ENCODE measurements at places on chromosomes 5 and 9.
A peak's percentile ranks its signal among the peaks of the same experiment; 100 is the strongest.

GRCh38 chr5:167479779-167480178 lies 811.7 kb upstream of the WWC1 start:
- DNase-seq, result no peak

DNA sequence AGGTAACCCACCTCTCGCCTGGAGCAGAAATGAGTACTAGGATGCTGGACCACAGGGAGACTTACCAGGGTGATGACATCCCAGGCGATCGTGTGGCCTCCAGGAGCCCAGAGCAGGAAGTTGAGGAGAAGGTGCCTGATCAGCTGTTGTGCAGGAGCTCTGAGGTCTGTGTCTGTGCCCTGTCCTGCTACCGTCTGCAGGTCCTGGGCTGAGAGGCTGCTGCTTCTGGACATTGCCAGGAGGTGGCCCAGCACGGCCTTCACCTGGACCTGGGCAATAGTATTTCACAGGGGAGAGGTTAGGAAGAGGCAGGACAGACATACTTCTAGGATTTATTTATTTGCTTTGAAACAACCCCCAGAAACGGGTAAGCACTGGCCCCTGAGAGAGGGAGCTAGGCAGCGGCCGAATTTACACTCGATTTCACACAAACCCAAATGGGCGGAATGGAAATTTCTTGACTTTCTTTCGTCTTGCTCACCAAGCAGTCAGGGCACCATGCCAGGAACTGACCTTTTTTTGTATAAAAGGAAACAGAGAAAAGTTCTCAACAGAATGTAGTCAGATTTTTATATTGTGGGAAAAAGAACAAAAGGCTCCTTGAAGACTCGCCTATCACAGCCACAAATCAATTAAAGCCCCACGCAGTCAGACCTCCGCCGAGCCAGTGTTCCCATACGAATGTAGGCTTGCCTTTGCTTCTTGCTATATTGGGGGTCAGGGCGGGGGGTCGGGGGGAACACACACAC lies 210.3 kb downstream of the FANCC start:
- DNase-seq, result no peak

GRCh38 chr5:132458651-132459030 lies 31.9 kb downstream of the IRF1 start:
- DNase-seq, result no peak

- no peak for DNase-seq
These were observed 2.2 kb downstream of the NTNG2 start for GRCh38 chr9:132163876-132164603.

- DNase-seq, result no peak
These were observed 107.1 kb downstream of the CDH18 start for GRCh38 chr5:19880859-19881436.

- no peak for DNase-seq
These were observed 26.6 kb upstream of the ARHGEF28 start for GRCh38 chr5:73599380-73599779.

GRCh38 chr9:21711504-21711903 lies 90.9 kb upstream of the MTAP start:
- DNase-seq, result no peak

DNA sequence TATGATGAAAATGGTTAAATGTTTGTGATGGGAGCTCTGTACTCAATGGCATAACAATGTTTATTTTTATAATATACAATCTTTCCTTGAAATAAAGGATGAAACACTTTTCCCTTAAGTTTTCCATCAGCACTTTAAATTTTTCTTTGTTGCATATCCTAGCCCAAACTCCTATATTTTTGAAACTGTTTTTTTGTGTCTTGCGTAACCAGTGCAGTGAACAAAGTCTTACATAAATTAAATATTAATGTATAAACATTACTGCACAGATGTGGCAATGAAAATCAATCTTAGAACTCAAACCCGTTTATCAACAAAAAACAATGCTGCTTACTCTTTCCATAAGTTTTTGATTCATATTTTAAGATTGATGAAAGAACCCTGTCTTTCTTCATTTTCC lies 34.1 kb upstream of the IL31RA start:
- DNase-seq, result no peak

GRCh38 chr5:2000591-2000990 lies 117.9 kb upstream of the IRX4 start:
- no peak for DNase-seq

DNA sequence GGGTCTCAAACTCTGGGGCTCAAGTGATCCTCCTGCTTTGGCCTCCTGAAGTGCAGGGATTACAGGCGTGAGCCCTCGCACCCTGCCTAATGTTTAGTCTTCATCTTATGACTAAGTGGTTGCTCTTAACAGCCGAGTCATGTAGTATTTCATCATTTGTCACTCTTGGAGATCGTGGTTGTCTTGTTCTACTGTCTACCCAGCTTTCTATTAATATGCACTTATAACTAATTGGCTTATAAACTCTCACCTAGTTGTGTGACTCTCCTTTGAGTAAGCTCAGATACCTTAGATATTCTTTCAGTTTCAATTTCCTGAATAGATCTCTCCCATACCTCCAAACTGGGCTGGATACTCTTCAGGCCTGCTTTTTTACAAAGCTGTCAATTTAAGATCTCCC lies 19.9 kb downstream of the SLC44A1 start:
- no peak for DNase-seq

DNA sequence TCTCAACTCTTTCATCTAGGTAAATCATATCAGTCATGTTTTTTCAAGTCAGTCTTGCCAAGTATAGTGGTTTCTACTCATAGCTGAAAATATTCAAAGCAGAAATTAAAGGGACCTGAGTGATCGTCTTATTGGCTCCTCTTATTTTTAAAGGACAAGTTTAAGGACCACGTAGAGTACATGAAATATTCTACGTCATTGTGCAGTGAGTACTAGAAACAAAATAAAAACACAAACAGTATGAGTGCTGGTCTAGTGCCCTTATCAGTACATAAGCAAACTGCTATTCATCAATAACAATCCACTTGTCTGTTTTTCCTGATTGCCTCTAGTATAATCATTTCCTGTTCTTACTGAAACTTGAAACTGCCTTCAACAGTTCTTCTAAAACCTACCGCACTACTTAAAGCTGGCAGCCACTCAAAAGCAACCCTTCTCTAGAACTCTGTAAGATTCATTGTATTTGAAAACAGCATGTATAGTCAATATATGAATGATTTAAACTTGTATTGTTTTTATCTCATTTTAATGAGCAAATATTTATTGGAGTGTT lies 853.7 kb downstream of the TAF11L14 start:
- DNase-seq, result no peak

GRCh38 chr9:128913995-128914772 lies 6.6 kb upstream of the PHYHD1 start:
- DNase-seq, result no peak

- DNase-seq, result peak; percentile 20
These were observed 598 bp downstream of the RGP1 start for GRCh38 chr9:35749515-35750255.

GRCh38 chr5:64165160-64165499 lies 513 bp upstream of the RNF180 start:
- DNase-seq, result no peak

- no peak for DNase-seq
These were observed 829.2 kb upstream of the DMAC1 start for GRCh38 chr9:8628791-8629190.

GRCh38 chr5:179825655-179826182 lies 5.0 kb downstream of the SQSTM1 start:
- no peak for DNase-seq

DNA sequence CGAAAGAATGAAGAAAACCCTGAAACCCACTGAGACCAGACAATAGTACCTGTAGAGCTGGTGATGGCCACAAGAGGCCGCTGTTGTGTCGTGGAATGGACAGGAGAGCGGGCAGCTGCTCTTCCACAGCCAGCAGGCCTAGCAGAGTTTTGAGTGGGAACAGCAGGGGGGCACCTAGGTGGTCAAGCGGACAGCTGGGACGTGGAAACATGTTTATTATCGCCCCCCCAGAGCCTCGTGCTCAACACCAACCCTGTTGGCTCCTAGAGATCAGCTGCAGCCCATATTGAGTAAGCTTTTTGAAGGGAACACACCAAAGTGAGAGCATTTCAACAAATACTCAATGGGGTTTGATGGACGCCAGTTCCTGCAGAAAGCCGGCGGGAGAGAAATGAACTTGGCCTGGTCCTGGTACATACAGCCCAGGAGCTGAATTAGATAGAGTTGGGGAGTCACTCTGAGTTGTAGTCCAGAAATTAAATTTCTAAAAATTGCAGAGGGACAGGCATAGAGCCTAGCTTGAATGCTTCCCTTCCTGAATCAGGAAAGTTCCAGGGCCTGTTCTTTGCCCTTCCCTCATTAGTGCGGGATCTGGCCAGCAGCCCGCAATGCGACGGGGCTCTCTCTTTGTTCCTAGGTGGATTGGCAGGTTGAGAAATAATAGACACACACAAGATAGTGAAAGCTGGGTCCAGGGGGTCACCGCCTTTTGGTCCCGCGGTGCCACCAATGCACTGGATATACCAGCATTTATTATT lies 33.8 kb downstream of the MFAP3 start:
- DNase-seq, result peak; percentile 81

DNA sequence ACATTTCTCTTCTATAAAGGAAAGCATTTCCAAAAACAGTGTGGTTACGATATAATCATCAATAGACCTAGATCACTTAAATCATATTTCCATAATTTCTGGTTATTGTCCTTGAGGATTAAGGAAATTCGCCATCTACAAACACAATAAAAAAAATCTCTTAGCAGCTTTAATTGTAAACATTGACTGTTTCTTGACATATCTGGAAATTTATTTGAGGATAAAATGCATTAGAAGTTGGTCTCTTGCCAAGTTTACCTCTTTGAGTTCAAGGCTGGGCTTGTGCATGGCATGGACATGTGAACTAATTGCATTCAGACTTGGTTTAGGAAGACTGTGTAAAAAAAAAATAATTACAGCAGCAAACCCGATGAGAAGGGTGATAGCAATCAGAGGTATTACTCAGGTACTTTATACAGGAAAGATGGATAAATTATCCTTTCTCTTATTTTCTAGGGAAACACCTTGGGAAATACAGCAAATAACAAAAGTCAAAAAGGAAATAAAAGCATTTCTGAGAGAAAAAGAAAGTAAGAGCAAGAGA lies 237.9 kb downstream of the SLF1 start:
- DNase-seq, result no peak

DNA sequence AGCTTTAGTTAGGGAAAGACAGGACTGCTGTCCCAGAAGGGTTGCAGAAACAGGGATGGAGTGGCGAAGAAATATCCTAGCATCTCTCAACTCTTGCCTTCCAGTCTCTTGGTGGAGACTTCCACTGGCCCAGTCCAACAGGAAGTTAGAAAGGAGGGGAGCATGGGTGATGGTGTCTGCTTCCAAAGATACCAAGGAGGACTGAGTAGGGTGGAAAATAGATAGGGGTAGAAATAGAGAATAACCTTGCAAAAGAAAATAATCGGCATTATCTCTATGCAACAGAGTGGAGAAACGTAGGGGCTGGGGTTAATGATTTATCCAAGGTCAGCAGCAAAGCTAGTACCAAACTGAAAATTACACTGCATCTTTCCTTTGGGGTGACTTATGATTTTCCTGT lies 242.3 kb downstream of the PSAT1 start:
- DNase-seq, result no peak

DNA sequence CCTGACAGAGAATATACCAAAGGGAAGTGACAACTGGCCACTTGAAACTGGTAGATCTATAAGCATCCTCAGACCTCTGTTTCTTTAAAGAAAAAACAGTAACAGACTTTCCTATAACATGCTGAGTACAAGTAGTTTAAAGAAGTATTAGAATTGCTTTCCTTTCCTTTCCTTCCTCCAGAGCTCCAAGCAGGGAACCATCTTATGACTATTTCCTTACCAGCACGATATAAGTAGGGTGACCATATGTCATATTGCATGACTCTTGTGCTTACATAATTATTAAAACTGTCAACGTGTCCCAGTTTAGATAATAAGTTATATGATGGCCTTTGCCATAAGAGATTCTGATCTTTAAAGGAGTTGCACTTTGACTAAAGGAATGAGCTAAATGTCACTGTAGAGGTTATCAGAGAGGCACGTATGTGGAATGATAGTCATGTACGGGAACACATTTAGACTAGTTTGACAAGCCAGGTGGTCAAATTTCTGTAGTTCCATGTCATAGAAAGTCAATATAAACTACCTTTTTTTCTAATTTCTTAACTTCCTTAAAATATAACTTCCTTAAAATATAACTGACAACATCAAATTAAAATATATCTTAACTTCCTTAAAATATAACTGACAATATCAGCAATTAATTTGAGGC lies 212.7 kb upstream of the CD180 start:
- DNase-seq, result no peak

- DNase-seq, result no peak
These were observed 41.5 kb upstream of the ANKH start for GRCh38 chr5:14913096-14913495.

DNA sequence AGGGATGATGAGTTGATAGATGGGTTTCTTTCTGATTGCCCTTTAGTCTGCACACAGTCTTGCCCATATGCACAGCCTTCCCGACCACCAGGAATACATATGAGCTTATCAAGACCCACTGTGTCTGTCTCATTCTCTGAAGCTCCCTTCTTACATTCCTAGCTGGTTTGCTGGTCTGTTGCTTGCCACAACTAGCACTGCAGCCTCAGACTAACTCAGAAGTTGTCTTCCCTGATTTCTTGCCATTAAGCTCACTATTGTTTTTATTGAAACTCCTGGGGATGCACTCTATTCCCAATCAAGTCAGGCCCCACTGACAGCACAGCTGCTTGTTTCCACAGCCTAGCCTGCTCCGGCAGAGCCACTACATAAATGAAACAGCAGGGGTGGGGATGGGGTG lies 97.5 kb downstream of the SAXO1 start:
- no peak for DNase-seq

DNA sequence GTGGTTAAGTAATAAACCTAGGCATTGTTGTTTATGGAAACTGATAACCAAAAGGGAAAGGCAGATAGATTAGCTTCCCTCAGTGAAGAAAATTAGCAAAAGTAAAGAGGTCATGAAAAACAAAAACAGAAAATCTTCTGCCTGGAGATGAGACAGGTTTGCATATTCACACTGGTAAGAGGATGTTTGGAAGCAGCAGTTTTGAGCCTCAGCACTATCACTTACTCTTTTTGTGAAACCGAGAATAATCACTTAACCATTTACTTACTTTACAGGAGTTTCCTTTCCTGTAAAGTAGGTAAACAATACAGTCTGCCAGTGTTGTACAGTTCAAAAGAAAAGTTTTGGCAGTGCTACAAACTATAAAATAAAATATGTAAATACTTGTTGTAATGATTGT lies 35.5 kb upstream of the EMB start:
- DNase-seq, result no peak

GRCh38 chr5:172505845-172506244 lies 51.5 kb upstream of the SH3PXD2B start:
- no peak for DNase-seq

- no peak for DNase-seq
These were observed at the start of gene DMRTA1 for GRCh38 chr9:22446589-22446949. Gene DMRTA1, plus strand, starts transcription at chr9:22446824. Its CDS starts 242 bp downstream, at chr9:22447066.

DNA sequence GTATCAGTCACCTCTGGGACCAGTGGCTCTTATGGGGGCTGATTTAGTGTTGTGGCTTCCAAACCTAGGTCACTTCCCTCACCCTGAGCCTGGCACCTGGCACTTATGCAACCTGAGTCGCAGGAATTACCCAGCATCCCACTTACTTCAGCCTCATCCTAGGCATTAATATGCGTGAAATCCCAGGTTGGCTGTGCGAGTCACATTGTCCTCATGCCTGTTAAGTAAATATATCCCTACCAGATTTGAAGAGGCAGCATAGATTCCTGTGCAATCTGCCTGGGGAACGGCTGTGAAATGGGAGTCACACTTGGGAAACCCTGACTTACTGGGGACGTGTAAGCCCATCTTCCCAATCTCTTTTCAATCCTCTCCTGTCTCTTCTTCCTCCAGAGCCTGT lies 42.7 kb upstream of the AKNA start:
- DNase-seq, result no peak
